ENCODE measurements at places on chromosomes 7 and 10. TPM values are rescaled to one million over a fixed set of nuclear protein-coding genes. Genes with fewer than 3 reads are reported as not detected.
A peak's percentile ranks its signal among the peaks of the same experiment; 100 is the strongest.

- no peak for DNase-seq
Observed at GRCh38 chr7:83520726-83521125, 128.2 kb downstream of the SEMA3E start.

DNA sequence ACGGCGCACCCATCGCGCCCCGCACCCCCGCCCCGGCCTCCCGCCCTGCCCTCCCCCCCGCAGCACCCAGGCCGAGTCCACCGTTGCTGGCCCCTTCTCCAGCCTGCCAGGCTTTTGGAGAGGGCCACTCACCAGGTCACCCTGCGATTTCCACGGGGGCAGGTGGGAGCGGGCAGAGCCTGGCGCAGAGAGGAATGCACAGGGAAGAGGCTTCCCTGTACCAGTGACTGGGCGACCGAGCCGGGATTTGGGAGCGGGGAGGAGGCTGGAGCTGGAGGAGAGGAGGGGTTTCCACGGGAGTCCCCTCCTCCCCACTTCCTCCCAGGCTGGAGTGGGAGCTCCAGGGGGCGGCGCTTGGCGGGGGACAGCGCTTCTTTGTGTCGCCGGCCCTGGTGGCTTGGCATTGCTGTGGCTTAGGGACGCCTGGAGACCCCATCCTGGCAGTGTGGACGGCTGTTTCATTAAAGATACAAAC lies 19.3 kb downstream of the TCAF1 start:
- no peak for DNase-seq

DNA sequence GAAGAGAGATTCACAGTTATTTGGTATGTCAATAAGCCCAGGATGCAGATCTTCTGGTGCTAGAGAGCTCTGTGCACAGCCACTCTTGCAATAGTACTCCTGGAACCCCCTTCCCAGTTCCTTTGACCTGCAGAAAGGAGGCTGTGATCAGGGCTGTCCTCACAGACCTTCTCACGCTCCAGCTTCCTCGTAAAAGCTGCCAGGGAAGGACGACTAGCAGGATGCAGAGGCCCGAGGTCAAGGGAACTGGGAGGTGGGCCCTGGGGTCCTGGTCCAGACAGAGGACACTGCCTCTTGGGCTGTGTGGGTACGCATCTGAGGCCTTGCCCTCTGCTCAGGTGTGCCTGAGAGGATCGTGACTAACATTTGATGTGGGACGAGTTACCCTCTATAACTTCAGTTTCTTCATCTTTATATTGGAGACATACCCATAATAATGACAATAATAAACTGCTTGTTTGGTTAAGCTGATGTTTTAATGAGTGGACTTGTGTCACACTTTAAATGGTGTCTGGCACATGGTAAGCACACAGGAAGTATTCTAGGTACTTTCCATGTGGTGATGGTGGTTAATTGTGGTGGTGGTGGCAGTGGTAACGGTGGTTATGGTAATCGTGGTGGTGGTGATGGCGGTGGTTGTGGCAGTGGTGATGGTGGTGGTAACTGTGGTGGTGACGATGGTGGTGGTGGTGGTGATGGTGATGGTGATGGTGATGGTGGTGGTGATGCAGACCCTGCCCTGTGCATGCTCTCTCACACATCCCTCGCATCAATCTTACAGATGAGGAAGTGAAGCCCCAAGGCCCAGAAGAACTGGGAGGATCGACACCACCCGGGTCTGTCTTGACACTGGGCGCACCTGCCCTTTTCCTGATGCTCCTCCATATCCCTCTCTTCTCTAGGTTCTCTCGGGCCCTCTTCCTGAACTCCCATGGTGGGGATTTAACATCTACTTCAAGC lies 235.2 kb upstream of the GRB10 start:
- DNase-seq, result no peak

DNA sequence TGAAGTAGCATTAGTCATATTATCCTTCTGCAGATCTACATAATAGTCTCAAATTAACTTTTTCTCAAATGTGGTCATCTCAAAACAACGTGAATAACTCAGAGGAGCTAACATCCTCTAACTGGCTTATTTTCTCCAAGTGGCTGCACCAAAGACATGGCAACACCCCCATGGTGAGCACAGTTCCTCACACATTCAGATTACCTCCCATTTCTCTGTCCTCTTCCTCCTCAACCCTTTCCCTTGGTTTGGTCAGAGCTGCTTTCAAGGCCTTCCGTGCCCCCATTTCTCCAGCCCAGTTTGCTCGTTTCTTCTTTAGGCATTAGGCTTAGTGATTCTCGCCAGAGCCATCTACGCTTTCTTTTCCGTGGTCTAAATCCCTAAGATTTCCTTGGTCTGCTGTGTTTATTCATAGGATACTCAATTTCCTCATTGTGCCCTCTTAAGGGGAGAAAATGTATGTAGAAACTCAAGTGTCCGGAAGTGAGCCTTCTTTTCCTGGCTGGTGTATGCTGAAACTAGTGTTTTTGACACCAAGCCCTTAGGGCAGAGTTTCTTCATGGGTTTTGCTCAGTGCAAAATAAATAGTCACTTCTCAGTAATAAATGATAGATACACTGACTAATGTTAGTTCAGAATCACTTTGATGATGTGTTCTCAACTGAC lies 2.6 kb downstream of the MET start:
- no peak for DNase-seq

DNA sequence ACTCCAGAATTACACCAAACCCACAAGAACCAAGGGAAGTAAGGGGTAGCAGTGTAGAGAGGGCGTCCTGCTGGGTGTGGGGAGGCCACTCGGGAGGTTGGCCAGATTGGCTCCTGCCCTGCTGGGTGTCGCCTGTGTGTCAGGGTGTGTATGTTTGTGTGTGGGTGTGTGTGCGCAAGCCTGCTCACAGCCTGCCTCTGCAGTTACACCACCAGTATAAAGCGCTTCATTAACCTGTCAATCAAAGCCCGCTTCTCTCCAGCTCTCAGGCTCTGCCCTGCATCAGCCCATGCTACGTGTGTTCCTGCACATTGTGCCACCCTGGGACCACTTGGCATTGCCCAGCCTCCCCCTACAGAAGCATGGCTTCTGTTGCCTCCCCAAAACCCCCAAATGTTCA lies 83.3 kb upstream of the PAX2 start:
- no peak for DNase-seq

- DNase-seq, result no peak
Observed at GRCh38 chr7:151416941-151417315, 7.1 kb upstream of the WDR86 start.

DNA sequence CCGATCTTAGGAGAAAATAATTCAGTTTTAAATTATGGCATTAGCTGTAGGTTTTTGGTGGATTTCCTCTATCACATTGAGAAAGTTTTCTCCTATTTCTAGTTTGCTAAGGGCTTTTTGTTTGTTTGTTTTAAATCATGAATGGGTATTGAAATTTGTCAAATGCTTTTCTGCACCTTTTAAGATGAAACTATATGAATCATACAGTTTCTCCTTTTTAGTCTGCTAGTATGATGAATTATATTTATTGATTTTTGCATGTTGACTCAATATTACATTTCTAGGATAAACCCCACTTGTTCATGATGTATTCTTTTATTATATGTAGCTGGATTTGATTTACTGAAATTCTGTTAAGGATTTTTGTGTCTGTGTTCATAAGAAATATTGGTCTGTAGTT lies 70.3 kb upstream of the PIP4K2A start:
- DNase-seq, result no peak

DNA sequence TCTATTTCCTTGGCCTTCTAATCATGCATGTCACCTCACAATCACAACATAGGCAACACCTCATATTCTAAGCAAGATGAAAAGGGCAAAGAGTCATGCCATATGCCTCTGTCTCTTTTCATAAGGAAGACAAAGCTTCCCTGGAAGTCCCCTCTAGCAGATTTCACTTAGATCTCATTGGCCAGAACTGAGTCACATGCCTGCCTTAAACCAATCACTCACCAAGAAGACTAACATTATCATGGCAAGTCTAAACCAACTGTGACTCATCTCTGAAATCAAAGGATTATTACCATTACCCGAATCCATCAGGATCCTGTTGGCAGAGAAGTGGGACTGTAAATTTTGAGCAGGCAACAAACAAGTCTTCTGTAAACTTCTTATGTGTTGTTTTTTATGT lies 27.8 kb downstream of the CAV1 start:
- DNase-seq, result no peak

DNA sequence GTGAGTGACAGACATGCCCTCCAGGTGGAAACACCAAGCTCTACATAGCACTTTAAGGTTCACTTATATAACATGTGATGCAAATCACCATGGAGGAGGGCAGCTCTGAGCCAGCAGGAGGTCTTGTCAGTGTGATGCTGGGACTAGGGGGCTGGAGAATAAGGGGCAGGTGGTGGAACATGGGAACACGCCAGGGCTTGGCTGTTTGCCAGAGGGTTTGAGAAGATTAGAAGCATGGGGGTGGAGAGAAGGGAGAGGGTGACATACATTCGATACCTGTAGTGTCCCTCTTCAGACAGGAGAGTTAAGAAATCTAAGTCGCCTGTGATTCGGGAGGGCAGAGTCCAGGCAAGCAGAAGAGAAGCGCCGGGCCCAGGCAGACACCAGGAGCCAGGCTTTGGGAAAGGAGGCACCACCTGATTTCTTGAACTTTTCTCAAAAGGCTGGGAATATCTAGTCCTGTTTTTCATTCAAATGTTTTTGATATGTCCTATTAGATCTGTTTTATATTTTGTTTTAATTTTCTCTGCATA lies 16.9 kb upstream of the LAMB4 start:
- DNase-seq, result no peak

- no peak for DNase-seq
Observed at GRCh38 chr7:23385140-23385539, 85.2 kb downstream of the IGF2BP3 start.

- no peak for DNase-seq
Observed at GRCh38 chr7:10015687-10016086, 958.0 kb upstream of the PHF14 start.

DNA sequence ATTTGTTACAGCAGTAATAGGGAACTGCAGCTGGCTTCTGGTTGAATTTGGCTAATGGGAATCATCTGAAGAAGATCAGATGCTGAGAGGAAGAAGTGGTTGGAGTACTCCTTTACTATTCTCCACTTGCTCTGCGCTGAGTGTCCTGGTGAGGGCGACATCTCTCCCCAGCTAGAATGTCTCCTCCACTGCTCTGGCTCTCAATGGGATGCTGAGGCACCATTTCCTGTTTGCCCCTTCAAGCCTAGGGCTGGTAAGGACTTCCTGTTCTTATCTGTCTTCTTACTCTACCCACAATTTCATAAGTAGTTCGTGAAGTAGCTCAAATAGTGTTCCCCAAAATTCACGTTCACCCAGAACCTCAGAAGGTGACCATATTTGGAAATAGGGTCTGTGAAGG lies 43.2 kb upstream of the TES start:
- DNase-seq, result no peak

- DNase-seq, result no peak
Observed at GRCh38 chr7:47497367-47498096, 84.4 kb downstream of the TNS3 start.

GRCh38 chr10:113557903-113558321 lies 5.1 kb downstream of the HABP2 start:
- DNase-seq, result no peak

DNA sequence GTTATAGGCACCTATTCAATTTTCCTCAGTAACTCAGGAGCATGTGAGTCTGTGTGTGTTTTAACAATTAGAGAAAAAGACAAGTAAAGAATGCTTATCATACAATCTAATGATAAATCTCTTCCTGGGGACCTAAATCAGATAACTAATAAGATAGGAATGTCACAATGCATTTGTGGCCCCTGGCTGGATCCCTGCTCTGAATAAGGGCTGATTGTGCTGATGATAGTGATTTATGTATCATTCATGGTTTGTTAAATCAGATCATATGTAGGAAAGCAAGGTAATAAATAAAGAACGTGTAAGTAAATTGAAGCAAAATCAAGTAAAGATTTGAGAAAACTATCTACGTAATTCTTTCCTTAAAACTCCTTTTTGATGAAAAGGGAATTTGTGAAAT lies 145.9 kb downstream of the C7orf25 start:
- no peak for DNase-seq

- no peak for DNase-seq
Observed at GRCh38 chr7:88280801-88281200, 25.9 kb downstream of the STEAP4 start.

DNA sequence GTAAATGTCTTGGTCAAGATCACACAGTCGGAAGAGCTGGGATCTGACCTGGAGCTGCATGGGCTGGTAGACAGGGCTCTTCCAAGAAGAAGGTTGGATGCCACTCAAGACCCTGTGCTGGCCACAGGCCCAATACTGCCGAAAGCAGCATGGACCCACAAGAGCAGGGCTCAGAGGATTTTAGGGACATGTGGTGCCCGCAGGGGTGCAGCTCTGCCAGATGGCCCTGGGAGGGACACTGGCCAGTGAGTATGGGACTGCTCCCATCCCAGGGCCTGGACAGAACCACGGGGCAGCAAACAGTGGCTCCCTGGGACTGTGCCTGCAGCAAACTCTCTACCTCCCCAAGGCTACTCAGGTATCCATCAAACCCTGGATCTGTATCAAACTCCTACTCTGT lies 12.4 kb downstream of the MAT1A start:
- DNase-seq, result no peak

DNA sequence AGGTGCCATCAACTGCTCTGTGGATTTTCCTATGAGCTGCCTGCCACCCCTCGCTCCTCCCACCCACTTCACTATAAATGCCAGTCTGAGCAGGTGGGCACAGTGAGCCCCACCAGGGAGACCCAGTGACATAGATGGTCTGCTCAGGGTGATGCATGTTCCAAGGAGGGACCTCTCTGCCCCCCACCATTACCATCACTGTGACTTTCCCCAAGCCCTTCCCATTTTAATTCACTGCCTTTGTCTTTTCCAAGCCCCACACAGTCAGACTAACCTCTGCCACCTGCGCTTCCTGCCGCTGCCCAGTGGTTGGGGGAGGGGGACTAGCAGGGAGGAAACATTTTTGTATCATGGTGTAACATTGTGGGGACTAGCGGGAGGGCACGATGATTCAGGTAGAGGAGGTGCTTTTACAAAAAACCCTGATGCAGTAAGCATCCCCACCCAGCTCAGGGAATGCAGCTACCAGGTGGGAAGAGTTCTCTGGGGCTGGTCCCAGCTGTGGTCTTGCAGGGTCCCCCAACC lies 24.6 kb downstream of the PRSS2 start:
- peak; percentile 82 for DNase-seq

- no peak for DNase-seq
Observed at GRCh38 chr7:77447616-77448015, 31.5 kb upstream of the GSAP start.

Gene PALD1
- not detected for total RNA-seq

Gene LDB1
- 113 TPM for total RNA-seq

Gene TACR2
- not detected for total RNA-seq

Gene PLOD3
- total RNA-seq, result 7.5 TPM

Gene PPP1R17
- not detected for total RNA-seq

Gene JAZF1
- total RNA-seq, result 6.0 TPM

Gene NACAD
- total RNA-seq, result 1.7 TPM

Gene SNX10
- 7.0 TPM for total RNA-seq
